ENCODE measurements at places on chromosomes 3 and 15.

GRCh38 chr15:90966262-90966661 lies 11.6 kb downstream of the RCCD1 start:
- DNase-seq, result no peak

DNA sequence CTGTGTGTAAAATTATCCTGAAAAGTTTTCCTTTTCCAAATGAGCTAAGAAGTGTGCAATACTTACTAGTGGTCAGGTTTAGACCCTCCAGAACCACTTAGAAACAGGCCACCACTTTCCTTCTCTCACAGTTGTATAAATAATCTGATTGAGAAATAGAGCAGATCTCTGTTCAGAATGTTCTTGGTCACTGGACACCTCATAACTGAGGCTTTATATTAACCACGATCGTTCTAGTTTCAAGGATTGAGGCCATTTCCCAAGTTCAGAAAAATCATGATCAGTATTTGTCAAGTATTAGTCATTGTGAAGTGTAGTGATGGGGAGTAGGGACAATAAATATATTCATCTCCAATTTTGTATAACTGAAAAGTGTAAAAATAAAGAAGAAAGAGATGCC lies 1.0 kb upstream of the MAP3K13 start:
- DNase-seq, result no peak

GRCh38 chr15:31262901-31263671 lies 63.5 kb upstream of the KLF13 start:
- no peak for DNase-seq

DNA sequence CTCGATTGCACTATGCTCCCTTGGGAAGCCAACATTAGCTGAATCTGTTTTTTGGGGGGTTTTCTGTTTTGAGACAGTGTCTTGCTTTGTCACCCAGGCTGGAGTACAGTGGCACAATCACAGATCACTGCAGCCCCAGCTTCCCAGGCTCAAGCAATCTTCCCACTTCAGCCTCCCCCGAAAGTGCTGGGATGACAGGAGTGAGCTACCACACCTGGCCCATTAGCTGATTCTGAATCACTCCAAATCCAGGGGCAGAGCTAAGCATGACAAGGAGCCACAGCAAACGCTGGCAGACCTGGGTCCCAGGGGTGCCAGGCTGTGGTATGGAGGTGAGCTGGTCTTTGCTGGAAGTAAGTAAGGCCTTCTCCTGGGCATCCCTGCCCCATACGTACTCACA lies 18.9 kb downstream of the POC1A start:
- DNase-seq, result no peak

- DNase-seq, result no peak
Measured at GRCh38 chr15:77966540-77967234, 110.8 kb downstream of the TBC1D2B start.

DNA sequence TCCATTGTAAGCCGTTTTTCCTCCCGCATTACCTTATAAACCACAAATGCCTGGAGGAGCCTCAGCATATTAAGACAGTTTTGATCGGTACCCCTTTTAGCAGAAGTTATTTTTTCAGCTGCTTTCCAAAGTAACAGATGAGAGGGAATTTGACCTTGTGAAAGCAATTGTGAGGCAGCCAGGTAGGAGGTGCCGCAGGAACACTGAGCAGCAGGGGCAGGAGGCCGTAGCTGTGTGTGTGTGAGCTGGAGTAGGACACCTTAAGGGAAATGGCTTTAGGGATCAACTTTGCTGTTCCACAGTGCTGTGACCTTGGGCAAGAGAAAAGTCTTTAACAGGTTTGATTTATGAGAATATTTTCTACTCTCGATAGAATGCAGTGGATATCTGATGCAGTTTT lies 482.1 kb downstream of the IL5RA start:
- no peak for DNase-seq

GRCh38 chr15:74345051-74345450 lies 22.4 kb downstream of the CYP11A1 start:
- no peak for DNase-seq

- DNase-seq, result no peak
Measured at GRCh38 chr15:27561816-27562215, 537.3 kb downstream of the OCA2 start.

GRCh38 chr3:149763565-149764195 lies 11.4 kb upstream of the COMMD2 start:
- DNase-seq, result no peak

DNA sequence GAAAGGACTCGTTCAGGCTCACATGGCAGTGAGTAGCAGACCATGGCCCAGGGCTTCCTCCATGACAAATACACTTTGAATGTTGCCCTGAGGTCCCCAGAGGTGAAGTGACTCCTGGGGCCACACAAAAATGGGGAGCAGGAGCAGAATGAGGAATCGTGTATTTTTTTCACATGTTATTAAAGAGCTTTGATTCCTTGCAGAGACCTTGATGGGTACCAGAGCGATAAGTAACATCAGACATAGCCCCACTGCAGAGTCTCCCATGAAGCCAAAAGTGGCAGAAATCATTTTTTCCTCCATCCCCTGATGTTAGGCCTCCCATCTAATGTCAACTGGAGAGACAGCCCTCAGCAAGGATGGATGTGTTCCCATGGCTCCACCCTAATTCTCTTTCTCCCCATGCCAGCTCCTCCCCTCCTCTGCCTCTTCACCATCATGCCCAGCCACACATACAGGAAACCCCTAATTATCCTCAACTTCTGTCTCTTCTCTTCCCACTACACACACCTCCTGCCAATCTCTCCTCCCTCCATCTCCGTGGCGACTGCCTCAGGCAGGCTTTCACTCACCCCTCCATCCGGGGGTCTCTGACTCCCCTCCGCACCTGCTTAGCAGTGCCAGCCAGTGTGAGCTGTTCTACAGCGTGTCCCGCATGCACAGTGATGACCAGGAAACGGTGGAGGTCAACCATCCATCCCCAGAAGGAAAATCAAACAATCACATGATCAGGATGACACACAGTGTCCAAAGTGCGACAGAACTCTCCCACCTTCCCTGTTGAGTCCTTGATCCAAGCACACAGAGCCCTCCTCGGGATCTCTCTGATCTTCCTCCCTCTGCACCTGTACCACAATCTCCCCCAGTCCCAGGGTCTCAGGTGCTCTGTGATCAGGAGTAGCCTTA lies 7.1 kb upstream of the SSUH2 start:
- DNase-seq, result no peak

DNA sequence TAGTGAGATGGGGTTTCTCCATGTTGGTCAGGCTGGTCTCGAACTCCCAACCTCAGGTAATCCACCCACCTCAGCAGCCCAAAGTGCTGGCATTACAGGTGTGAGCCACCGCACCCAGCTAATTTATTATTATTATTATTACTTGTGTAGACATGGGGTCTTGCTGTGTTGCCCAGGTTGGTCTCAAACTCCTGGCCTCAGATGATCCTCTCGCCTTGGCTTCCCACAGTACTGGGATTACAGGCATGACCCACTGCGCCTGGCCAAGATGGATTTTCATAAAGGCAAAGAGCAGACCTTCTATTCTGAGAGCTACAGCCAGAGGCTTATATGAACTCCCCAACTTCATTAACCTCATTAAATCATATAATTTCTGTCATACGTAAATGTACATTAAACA lies 17.2 kb downstream of the PTPN9 start:
- DNase-seq, result no peak

- no peak for DNase-seq
Measured at GRCh38 chr3:140911822-140912221, 29.8 kb upstream of the SLC25A36 start.

DNA sequence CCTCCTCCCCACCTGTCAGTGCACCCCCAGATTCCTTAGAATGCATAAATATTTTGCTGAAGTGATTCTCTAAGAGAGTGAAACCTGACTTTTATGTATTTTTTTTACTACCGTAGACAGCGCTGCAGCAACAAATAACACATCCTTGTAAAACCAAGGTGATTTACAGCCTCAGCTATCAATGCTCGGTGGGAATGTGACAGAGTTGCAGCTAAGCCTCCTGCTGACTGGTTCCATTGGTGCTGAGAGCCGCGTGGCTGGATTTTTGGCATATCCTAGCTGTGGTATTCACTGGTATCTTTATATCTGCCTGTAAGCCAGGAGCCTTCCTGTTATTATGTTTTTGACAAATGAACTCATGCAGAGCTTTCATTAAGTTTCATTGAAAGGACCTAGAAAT lies 11.0 kb downstream of the FGD5 start:
- no peak for DNase-seq

DNA sequence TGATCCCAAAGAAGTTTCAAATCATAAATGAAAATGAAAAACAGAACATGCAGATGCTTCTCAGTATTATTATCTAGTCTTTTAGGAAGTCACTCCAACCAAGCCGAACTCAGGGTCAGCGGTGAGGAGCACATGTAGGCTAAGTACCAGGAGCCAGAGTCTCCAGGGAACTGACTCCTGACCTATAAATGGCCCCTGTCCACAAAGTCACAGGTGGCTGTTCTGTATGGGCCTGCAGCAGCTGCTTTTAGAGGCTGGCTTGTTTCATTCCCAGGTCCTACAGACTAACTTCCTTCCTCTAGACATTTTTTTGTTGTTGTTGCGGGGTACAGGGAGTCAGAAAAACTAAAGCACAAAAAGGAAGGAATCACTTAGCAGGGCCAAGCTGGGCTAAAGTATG lies 54.6 kb downstream of the DAPK2 start:
- DNase-seq, result no peak

- DNase-seq, result peak; percentile 69
Measured at GRCh38 chr15:92097474-92098178, 244.1 kb downstream of the SLCO3A1 start.

DNA sequence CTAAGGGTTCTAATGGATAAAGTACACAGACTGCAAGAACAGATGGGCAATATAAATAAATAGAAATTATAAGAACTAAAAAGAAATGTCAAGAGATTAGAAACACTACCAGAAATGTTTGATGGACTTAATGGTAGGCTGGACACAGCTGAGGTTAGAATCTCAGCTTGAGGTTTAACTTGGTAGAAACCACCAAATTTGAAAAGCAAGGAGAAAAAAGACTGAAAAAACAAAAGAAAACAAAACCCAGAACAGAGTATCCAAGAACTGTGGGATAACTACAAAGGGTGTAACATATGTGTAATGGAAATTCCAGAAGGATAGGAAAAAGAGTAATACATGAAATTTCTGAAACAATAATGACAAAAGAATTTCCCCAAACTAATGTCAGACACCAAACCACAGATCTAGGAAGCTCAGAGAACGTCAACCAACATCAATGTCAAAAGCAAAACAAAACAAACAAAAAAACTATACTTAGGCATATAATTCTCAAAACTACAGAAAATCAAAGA lies 35.0 kb downstream of the RFX7 start:
- no peak for DNase-seq

DNA sequence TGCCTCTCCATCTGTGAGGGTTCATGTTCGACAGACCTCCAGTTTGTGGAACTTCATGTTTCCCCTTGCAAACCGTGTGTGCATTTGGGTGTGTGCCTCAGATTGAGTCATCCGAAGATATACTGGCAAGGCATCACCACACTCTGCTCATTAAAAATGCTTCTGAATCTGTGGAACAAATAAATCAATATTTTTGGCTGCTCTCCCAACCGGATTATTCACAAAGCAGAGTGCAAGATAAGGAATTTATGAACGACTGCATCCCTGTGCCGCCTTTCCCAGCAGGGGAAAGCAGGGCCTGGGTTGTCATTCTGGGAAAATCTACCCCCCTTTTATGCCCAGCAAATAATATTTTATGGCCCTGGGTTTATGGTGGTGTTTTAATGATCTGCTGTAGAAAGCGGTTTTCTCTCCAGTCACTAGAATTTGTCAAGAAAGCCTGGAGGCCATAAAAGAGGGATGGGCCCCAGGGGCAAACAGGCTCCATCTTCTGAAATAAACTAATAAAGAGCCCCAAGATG lies 4.2 kb upstream of the WNT5A start:
- no peak for DNase-seq

DNA sequence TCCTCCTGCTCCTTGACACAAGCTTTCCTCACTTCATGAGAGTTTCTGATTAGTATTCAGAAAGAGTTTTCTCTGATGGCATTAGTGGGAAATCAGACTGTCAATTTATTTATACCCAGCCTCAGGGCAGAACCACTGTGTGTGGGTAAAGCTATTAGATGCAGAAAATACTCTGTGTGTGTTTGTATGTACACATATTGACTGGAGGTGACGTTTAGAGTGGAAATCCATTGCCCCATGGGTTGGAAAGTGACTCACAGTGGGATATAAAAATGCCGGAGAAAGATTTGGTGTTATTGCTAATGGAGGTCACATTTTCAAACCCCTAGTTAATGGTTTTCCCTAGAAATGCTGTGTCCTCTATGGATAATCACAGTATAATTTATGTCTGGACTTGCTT lies 577.6 kb downstream of the AGBL1 start:
- DNase-seq, result no peak
